ENCODE measurements at places on chromosomes 7 and 10.

- no peak for DNase-seq
These were observed 36.3 kb downstream of the AKR1B1 start for GRCh38 chr7:134422638-134423037.

- no peak for DNase-seq
These were observed 37.8 kb downstream of the PTPRN2 start for GRCh38 chr7:158549616-158550393.

DNA sequence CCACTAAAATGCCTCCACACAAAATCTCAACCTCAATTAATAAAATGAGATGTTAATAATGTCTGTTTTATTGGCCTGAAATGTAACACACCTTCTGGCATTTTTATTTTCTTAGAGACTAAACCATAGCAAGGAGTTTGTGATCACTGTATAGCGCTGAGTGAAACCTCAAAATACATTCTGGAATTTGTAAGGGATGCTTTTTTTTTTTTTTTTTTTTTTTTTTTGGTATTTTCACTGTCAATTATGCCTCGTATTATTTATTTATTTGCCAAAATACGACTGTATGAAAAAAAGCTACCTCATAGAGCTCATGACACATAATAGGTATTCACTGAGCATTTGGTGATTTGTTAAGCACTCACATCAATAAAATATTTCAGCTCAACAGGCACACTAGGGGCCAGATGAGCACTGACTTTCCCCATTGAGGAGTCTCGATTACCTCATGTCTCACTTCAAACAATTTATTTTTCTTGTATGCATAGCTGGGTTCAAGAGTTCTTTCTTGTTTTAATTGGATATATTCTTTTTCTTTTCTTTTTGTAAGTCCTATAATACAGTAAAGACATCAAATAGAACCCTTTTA, 36.5 kb downstream of the SEMA3C start:
- no peak for DNase-seq

GRCh38 chr7:33722383-33723101, 182.8 kb upstream of the BMPER start:
- no peak for DNase-seq

DNA sequence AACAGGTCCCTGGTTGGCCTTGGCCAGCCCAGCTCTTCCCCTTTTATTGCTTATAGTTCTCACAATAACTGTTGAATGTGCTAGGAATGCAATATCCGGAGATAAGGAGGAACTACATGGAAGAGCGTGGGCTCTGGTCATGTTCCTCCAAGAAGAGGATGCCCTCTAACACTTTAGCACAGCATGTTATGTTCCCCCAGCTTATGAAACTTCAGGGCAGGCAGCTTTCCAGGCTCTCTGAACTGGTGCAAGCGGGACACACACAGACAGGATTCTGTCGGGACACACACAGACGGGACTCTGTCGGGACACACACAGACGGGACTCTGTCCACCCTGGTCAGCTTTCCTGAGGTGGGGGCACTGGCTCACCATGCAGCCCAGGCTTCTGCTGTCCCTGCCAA, 141.6 kb downstream of the PKD1L1 start:
- DNase-seq, result no peak

DNA sequence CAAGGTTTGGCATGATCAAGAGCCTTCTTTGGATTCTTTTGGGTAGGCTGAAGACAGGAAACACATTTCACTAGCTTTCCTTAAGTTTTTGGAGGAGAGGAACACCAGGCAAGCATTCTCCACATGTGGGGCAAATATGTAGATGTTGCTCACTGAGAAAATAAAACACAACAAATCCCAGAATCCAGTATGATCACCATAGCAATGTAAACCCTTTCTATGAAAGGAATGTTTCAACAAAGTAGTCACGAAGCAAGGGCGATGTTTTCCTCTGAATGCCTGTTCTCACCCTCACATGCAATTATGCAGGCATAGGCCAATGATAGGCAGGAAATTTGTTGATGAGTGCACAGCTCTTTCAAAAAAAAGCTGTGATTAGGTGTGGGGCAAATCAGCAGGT, 20.5 kb upstream of the CEP41 start:
- DNase-seq, result no peak

- no peak for DNase-seq
These were observed 527.3 kb upstream of the SEMA3D start for GRCh38 chr7:85714043-85714578.

- no peak for DNase-seq
These were observed 148.4 kb upstream of the KLF14 start for GRCh38 chr7:130882396-130882795.

GRCh38 chr10:97074256-97075145, 111.3 kb downstream of the SLIT1 start:
- no peak for DNase-seq

- no peak for DNase-seq
These were observed 6.8 kb upstream of the ASB15 start for GRCh38 chr7:123594813-123595241.

DNA sequence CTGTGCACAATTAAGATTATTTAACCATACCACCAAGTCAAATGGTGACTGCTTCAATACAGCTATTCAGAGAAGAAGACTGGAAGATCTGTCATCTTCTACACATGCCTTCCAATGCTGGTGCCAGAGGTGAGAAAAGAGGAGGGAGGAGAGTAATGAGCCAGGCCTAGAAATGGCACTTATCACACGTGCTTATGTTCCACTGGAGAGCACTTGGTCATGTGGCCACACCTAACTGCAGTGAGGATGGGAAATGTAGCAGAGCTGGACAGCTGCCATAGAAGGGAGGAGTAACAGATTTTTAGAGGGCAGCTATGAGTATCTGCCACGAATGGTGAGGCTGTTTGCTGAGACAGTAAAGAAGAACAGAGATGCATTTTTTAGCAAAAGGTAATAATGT, 77.1 kb downstream of the MPLKIP start:
- DNase-seq, result no peak

DNA sequence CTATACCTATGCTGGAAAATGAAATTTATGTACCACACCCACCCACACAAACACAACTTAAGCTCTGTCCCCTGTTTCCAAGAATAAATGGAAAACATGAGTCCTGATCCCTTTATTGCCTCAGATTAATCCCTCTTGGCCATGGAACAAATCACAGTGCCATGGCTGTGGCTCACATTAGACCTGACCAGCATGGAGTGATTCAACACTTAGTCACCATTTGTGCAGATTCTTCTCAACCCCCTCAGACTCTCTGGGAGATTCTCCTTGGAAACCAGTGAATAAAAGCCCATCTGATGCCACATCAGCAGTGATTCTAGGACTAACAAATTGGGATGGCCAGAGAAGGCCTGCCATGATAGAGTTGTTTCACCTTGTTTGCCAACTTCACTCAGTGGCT, 204.4 kb upstream of the TMEM72 start:
- DNase-seq, result no peak

- DNase-seq, result no peak
These were observed 11.5 kb downstream of the STEAP1 start for GRCh38 chr7:90165724-90166123.

- DNase-seq, result no peak
These were observed 127.6 kb downstream of the WDR11 start for GRCh38 chr10:120978589-120979252.

DNA sequence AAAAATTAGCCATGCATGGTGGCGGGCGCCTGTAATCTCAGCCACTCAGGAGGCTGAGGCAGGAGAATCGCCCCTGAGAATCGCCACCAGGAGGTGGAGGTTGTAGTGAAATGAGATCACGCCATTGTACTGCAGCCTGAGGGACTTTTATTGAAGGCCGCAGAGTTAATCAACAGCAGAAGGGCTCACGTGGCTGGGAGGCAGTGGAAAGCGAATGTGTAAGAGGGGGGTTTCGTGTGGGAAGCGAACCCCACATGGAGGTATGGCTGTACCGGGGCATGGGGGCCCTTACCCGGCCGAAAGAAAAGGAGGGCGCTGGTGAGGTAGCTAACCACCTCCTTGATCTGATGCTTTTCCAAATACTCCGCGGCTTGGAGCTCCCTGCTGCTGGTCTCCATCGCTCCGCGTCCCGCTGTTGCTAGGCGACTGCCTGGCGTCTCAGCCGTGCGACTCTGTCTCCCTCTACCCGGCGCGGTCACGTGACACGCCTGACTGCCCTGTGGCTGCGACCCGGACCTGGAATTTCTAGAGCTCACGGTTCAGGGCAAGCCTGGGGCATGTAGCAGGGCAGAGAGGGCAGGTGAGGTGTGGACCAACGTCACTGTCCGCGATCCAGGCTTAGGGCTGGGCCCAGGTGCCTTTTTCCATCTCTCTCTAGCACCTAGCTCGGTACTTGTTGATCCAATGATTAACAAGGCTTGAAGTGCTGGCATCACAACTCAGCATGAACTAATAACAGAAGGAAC, at the start of gene EFCAB10:
Gene EFCAB10, minus strand, starts transcription at position 428 of the 746 bp plus-strand sequence. Its CDS starts 30 bp downstream, at position 398.
- no peak for DNase-seq

DNA sequence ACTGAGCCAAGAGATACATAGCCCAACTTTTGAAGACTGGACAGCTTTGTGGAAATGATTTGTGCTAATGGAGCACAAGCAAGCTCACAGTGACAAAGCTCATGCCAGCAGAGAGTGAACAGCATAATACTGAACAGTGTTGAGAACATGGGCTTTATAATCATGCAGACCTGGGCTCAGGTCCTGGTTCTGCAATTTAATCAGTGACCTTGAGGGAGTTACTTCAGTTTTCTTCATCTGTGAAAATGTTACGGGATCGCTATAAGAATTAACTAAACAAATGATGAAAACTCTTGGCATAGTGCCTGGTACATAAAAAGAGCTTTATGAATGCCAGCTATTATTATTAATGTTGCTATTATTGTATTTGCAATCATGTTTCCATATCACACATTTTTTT, 690.5 kb upstream of the LRRN3 start:
- DNase-seq, result no peak

- DNase-seq, result no peak
These were observed 38.8 kb downstream of the VPS41 start for GRCh38 chr7:38870147-38870546.

DNA sequence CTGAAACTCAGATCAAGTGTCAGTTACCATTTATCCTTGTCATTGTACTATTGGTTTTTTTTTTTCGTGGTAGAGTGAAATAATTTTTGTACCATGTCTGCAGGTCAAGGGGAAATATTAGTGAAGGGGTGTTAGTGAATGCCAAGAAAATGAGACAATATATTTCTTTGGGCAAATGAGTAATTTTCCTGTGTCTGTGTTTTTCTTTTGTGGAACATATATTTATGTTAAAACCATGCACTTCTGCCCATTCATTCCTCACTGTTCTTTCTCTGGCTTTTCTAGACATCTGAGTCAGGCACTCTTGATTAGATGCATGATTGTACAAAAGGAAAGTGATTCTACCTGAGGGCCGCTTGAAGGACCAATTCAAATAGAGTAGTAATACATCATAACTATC, 161.6 kb downstream of the BICC1 start:
- DNase-seq, result no peak

DNA sequence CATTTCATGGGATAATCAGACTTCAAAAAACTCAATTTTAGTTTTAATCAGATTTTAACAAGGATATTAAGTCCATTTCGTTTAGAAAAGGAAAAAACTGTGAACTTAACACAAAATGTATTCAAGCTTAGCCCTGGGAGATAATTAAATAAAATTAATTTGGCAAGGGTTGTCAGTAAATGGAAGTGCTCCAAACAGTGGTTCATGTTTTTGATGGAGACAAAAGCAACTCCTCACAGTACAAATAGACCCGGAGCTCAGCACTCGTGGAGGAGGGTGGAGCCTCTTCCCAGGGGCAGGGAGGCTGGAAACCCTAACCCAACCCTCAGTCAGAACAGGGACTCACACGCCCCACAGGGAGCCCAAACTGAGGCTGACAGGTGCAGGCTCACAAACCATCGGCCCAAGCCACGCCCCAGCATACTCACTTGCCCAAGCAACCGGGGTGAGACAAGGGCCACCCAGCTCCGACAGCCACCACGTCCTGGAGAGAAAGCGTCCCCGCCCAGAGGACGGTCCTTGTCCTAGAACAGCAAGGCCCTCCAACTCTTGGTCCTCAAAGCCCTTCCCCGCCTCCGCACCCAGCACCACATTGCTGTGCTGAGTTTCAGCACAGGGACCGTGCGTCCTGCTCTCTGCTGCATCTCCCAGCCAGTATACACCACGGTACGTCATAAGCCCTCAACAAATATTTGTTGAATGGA, 39.8 kb downstream of the MAD1L1 start:
- no peak for DNase-seq

Measured in esophagus squamous epithelium (tissue), 5 donors.